ENCODE measurements at places on chromosomes 11 and 22. TPM values are rescaled to one million over a fixed set of nuclear protein-coding genes. Genes with fewer than 3 reads are reported as not detected.

The SHISAL1 gene
- not detected for total RNA-seq

The MIOX gene
- not detected for total RNA-seq

GRCh38 chr22:46673205-46673604, 53.0 kb downstream of the GRAMD4 start:
- no peak for DNase-seq

- DNase-seq, result no peak
Measured at GRCh38 chr11:71505781-71506180, 21.3 kb upstream of the KRTAP5-7 start.

Measured in dermis blood vessel endothelial cell (primary cell).